ENCODE measurements at places on chromosomes 2 and 18.

- H3K27me3 ChIP-seq, result no peaks in the 10 kb centered on the region
- no peak for ATAC-seq
- H3K27ac ChIP-seq, result no peak overlapping the region
- no peaks in the 10 kb centered on the region for H3K4me1 ChIP-seq
- H3K4me3 ChIP-seq, result no peak overlapping the region
Measured at GRCh38 chr18:47658498-47658897, 272.0 kb downstream of the SMAD2 start.

- H3K27ac ChIP-seq, result no peak overlapping the region
- no peaks in the 10 kb centered on the region for H3K36me3 ChIP-seq
- ATAC-seq, result no peak
- H3K27me3 ChIP-seq, result no peaks in the 10 kb centered on the region
- H3K4me3 ChIP-seq, result no peak overlapping the region
Measured at GRCh38 chr2:94762600-94762999, 108.6 kb upstream of the TEKT4 start.

DNA sequence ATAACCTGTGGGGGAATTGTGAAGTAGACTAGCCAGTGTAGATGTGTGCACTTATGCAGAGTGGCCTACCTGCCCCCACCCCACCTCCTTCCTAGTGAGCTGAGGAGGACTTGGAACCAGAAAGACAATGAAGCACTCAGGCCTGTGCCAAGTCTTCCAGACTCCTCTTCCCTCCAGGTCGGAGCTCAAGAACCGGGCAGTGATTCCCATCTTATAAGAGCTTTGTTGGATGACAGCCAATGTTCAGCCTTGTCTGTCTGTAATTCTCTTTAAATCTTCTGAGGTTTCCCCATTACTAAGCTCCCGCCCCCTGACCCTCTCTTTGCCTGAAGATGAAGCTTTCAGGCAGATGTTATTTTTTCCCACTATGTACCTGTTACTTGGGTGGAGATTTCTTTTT lies 121.0 kb downstream of the SMAD2 start:
- H3K27ac ChIP-seq, result no peak overlapping the region
- H3K4me3 ChIP-seq, result no peak overlapping the region
- no peak for ATAC-seq
- peaks cover 9% of the 10 kb centered on the region for H3K36me3 ChIP-seq
- H3K27me3 ChIP-seq, result peaks cover 10% of the 10 kb centered on the region
- no peaks in the 10 kb centered on the region for H3K4me1 ChIP-seq

GRCh38 chr2:40396124-40396523 lies 55.8 kb downstream of the SLC8A1 start:
- H3K4me3 ChIP-seq, result no peak overlapping the region
- no peaks in the 10 kb centered on the region for H3K4me1 ChIP-seq
- H3K27ac ChIP-seq, result no peak overlapping the region

DNA sequence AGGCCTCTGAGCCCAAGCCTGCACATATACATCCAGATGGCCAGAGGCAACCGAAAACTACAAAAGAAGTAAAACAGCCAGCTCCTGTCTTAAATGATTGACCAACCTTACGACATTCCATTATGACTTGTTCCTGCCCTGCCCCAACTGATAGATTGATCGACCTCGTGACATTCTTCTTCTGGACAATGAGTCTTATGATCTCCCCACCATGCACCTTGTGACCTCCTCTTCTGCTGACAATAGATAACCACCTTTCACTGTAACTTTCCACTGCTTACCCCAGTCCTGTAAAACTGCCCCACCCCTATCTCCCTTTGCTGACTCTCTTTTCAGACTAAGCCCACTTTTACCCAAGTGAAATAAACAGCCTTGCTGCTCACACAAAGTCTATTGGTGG lies 670.0 kb upstream of the PKDCC start:
- H3K4me1 ChIP-seq, result no peaks in the 10 kb centered on the region
- H3K27me3 ChIP-seq, result no peaks in the 10 kb centered on the region
- no peak overlapping the region for H3K27ac ChIP-seq

- H3K27me3 ChIP-seq, result no peaks in the 10 kb centered on the region
- H3K36me3 ChIP-seq, result no peaks in the 10 kb centered on the region
- H3K27ac ChIP-seq, result peak within 1 kb of the TSS; percentile 72
- peak; percentile 56 for ATAC-seq
- peaks cover 16% of the 10 kb centered on the region for H3K4me1 ChIP-seq
- peak within 1 kb of the TSS; percentile 78 for H3K4me3 ChIP-seq
Measured at GRCh38 chr2:159616286-159616701, at the start of gene BAZ2B. TSS of gene BAZ2B (minus strand) at chr2:159616548. CDS start at chr2:159478719, 137,829 bp downstream.

DNA sequence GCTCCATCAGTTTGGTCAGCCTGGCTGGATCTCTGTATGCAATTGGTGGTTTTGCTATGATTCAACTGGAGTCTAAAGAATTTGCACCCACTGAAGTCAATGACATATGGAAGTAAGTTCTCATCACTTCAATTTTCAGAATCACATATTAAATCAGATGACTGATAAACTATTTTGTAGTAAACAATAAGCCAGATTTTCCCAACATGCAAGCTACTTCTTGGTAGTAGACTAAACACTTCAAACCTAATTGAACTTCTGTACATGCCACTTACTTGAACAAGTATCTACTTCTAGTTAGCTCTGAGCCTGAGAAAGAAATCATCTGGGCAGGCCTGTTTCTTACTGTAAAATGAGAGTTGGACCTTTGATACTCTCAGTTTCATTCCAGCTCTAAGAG lies 11.4 kb downstream of the KLHL41 start:
- H3K36me3 ChIP-seq, result peaks cover 6% of the 10 kb centered on the region
- H3K27me3 ChIP-seq, result no peaks in the 10 kb centered on the region
- H3K4me1 ChIP-seq, result no peaks in the 10 kb centered on the region
- no peak overlapping the region for H3K27ac ChIP-seq
- H3K4me3 ChIP-seq, result no peak overlapping the region

DNA sequence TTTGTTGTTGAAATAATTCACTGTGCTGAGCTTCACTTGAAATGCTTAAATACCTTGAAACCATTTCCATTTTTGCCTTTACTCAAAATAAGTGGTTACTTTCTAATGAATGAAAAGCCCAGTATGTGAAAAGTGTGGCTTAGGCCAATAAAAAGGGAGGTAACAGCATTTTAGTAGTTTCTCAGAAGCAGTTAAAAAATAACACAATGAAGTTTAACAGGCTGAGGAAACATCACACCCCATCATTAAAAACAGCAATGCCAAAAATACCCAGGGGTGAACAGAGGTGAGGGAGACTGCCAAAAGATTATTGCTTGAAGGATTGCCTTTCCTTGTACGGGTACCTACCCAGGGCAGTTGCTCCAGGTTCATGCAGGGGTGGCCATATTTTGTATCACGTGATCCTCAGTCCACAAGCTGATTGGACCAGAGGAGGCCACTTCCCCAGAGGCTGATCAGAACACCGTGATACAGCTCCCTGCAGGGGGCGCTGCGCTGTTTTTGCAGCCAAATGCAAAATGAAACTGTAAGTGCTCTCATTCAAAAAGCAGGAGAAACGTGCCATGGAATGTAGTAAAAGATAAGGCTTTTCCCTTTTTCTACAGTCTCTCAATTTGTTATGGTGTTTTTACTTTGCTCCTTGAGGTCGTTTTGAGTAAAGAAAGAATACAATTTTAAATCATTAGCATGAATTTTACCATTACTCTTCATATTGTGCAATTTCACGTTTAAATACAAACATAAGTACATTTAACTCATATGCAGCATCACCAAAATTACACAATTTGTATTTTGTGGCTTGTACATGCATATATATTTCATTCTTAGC lies 70.2 kb upstream of the SH3BP4 start:
- no peak for ATAC-seq
- H3K36me3 ChIP-seq, result peaks cover 6% of the 10 kb centered on the region
- peaks cover 20% of the 10 kb centered on the region for H3K27me3 ChIP-seq
- H3K4me3 ChIP-seq, result no peak overlapping the region
- H3K27ac ChIP-seq, result no peak overlapping the region
- peaks cover 4% of the 10 kb centered on the region for H3K4me1 ChIP-seq

DNA sequence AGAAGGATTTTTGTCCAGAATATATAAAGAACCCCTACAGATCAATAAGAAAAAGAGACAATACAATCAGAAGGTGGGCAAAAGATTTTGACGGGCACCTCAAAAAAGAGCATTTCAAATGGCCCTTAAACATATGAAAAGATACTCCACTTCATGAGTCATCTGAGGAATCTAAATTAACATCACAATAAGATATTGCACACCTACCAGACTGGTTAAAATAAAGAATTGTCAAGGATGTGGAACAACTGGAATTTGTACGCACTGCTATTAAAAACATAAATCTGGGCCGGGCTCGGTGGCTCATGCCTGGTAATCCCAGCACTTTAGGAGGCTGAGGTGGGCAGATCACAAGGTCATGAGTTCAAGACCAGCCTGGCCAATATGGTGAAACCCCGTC lies 17.0 kb upstream of the NCOA1 start:
- no peaks in the 10 kb centered on the region for H3K36me3 ChIP-seq
- no peaks in the 10 kb centered on the region for H3K27me3 ChIP-seq
- no peak overlapping the region for H3K27ac ChIP-seq
- ATAC-seq, result no peak
- no peak overlapping the region for H3K4me3 ChIP-seq

DNA sequence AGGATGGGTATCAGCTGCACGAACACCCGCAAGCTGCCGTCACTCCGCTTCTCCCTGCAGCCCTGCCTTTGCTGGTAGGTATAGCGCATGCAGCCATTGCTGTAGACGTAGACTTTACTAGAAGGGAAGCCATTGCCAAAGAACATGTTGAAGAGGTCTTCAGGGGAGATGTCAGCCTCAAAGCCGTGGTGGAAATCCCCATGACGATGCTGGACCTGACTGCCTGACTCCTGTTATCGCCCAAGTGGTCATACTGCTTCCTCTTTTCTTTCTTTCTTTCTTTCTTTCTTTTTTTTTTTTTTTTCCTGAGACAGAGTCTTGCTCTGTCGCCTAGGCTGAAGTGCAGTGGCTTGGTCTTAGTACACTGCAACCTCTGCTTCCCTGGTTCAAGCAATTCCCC lies 68.7 kb upstream of the SPRED2 start:
- peak overlapping the region; percentile 75 for H3K27ac ChIP-seq
- peaks cover 52% of the 10 kb centered on the region for H3K27me3 ChIP-seq
- no peaks in the 10 kb centered on the region for H3K36me3 ChIP-seq

DNA sequence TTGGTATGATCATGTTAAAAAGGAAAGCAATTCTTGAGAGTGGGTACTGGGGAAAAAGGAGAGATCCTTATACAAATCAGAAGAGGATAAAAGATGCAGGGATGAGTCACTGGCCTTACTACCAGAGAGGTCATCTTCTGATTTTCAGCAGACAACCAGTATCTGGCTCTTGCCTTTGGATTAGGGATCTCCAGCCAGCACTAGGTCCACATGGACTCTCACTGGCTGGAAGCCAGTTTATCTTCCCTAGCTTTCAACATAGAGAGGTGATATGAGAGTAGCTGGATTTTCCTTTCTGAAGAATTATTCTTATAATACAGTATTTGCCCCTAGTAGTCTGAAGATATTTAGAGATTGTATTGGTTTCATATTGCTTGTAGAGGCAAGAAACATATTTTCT lies 30.2 kb downstream of the CERKL start:
- ATAC-seq, result peak; percentile 8
- no peaks in the 10 kb centered on the region for H3K4me1 ChIP-seq
- H3K27ac ChIP-seq, result no peak overlapping the region

DNA sequence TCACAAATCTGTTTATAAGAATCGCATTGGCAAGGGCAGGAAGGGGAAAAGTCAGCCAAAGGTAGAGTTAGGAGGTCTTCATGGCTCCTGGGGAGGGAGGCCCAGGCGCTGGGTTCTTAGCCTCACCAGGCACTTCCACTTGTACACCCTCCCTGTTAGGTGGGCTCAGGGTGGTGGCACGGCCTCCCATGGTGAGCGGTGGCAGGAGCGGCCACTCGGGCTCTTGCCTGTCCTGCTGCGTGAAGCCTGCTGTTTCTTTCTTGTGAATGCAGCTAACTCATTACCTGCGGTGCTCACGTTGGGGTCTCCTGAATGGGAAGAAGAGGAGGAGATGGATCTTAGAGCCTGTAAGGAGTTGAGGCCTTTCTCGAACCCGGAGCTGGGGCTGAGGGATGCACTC lies 40.8 kb downstream of the TOGARAM2 start:
- H3K4me1 ChIP-seq, result peaks cover 2% of the 10 kb centered on the region
- ATAC-seq, result no peak
- peaks cover 7% of the 10 kb centered on the region for H3K27me3 ChIP-seq
- no peak overlapping the region for H3K27ac ChIP-seq
- H3K36me3 ChIP-seq, result no peaks in the 10 kb centered on the region

DNA sequence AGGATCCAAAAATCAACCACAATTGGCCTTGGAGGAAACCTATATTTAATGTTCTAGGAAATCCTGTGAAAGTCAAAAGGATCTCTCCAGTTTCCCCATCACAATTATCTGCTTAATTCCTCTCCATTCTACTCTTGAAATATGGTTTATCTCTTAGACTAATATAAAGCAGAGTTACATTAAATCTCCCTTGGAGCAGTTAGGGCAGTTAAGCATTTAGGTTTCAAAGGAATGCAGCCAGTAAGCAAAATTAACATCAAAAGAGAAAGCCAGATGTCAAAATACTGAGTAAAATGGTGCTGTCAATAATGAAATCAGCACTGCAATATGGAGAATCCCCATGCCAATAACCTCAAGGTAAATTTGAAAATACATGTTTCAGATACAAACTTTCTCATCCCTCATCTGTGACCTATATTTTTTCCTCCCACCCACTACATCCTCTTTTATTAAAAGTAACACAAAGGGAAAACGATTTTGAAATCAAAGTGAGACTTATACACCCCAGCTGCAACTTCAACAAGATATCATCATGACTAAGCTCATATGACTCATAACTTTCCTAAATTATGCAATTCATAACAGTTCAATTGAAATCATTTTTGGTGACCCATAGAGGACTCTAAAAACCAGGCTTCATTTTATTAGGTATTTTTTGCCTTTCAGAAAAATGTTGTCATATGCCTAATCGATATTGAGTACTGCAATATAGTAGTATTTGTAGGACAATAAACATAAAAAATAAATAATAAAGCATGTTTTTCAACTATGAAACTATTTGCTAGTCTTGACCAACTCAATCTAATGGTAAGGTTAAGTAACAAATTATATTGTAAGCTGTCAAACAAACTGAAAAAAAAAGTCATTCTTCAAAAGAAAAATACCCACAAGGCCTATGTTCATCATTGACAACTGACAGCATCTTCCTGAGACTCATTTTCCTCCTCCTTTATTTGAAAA lies 3.1 kb downstream of the ADAM17 start:
- no peaks in the 10 kb centered on the region for H3K27me3 ChIP-seq
- no peaks in the 10 kb centered on the region for H3K36me3 ChIP-seq
- no peak for ATAC-seq
- peak overlapping the region; percentile 73 for H3K27ac ChIP-seq
- peak overlapping the region; percentile 57 for H3K4me3 ChIP-seq

DNA sequence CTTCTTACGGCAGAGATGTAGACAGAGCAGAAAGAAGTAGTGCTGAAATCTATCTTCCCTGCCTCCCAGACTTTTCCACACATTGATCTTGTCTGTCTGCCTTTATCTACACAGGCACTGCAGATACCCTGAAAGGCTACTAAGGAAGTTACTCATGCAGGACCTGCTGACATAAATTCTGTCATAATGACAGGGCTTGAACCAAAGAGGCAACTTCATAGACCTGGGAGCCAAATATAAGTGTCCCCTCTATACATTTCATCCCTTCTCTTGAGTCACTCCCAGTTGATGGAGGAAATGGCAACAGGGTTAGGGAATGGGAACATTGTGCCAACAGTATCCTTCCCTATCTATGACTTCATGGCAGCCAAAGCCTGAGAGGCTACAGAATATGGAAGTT lies 157.5 kb downstream of the TNS1 start:
- H3K4me3 ChIP-seq, result no peak overlapping the region
- no peaks in the 10 kb centered on the region for H3K4me1 ChIP-seq
- no peak overlapping the region for H3K27ac ChIP-seq
- H3K36me3 ChIP-seq, result no peaks in the 10 kb centered on the region
